ENCODE measurements at places on chromosomes 7 and 10. TPM values are rescaled to one million over a fixed set of nuclear protein-coding genes. Genes with fewer than 3 reads are reported as not detected.

Gene MUC3A
- 0.57 TPM for total RNA-seq

Gene NPTX2
- 2.1 TPM for total RNA-seq

Gene PSD
- 0.50 TPM for total RNA-seq

Gene GSAP
- 7.8 TPM for total RNA-seq

Gene LRRTM3
- total RNA-seq: not detected

Gene ZNF485
- total RNA-seq: 1.1 TPM

Gene CPA2
- not detected for total RNA-seq

Gene HTR5A
- total RNA-seq: not detected

Gene EVX1
- not detected for total RNA-seq

DNA sequence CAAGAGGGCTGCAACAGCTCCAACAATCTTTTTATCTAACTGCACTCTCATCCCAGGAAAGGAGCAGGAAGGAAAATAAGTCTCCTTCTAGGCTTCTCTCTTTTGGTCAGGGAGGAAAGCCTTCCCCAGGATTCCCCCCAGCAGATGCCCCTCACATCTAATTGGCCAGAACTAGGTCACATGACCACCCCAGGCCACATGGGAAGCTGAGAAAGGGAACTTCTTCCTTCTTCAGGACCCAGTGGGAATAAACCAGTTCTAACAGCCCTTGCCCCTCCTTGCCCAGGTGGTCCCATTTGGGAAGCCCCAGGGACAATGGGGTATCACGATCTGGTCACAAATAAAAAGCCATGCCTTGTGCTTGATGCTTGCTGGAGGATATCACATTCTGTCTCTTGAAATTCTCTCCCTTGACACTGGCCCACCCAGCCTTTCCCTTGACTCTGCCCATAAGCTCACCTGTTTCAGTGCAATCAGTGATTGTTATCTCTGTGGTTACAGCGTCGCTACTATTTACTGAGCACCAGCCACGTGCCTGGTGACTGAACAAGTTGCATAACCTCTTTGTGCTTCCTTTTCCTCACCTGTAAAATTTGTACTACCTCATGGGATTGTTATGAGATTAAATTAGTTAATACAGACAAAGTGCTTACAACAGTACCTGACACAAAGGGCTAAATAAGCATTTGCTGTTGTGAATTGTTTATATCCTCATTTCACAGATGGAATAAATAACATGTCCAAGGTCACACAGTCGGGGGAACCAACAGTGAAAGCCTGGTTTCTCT is 9.0 kb upstream of the TACR2 start:
- no peak for DNase-seq

DNA sequence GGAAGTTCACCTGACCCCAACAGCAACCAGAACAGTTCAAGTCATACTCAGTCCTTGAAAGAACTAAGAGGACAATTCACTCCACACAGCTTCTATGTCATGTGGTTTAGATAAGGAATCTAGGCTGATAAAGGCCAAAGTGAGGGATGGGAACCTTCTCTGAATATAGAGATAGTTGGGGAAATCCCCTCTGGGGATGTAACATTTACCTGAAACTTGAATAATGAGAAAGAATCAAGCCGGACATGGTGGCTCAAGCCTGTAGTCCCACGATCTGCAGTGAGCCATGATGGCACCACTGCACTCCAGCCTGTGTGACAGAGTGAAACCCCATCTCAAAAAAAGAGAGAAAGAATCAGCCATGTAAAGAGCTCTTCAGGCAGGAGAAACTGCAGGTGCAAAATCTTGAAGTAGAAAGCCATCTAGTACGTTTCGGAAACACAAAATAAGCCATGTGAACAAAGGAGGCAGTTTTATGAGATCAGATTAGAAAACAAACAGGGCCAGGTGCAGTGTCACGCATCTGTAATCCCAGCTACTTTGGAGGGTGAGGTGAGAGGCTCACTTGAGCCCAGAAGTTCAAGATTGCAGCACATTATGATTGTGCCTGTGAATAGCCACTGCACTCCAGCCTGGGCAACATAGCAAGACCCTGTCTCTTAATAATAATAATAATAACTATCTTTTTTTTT is 4.5 kb upstream of the DNMBP start:
- no peak for DNase-seq

DNA sequence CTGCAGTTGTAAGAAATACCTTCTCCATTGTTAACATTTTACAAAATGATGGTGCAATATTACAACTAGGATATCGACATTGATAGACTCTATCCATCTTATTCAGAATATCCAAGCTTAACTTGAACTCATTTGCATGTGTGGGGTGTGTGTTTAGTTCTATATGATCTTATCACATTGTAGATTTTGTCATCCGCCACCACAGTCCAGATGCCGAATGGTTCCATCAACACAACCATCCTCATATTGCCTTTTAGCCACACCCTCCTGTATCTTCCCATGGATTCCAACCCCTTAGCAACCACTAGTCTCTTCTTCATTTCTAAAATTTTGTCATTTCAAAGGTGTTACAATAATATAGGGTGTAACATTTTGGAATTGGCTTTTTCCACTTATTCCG is 452.9 kb upstream of the AKR1E2 start:
- no peak for DNase-seq

GRCh38 chr7:76395965-76396726 is 13.4 kb downstream of the SSC4D start:
- DNase-seq: no peak

DNA sequence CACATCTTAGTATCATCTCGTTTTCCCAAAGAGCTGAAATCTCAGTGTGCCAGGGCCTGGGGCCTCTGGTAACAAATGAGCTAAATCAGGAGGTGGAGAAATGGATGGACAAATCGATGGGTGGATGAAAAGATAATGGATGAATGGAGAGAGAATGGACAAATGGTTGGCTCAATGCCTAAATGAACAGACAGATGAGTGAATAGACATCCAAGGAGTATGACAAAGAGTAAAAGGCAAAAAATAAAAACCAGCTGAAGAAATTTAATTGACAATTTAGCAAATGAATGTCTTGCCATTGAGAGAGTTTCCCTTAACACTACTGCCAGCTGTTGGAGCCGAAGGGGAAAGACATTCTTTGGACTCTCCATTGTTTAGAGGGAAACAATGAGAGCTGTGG is 8.0 kb downstream of the SYCE1 start:
- DNase-seq: no peak

DNA sequence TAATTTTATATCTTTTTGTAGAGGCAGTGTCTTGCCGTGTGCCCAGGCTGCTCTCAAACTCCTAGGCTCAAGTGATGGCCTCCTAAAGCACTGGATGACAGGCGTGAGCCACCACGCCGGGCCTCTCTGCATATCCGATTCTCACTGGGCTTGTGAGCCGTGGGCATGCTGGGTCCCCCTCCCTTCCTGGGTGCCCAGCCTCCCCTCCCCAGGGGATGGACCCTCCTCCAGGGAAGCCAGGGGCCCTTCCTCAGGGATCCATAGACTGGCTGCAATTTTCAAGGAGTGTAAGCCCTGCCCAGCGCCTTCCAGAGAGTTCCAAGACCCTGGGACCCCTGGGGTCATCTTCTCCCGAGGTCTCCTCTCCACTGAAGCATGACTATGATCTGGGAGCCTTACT is 23.7 kb upstream of the ELFN1 start:
- no peak for DNase-seq

DNA sequence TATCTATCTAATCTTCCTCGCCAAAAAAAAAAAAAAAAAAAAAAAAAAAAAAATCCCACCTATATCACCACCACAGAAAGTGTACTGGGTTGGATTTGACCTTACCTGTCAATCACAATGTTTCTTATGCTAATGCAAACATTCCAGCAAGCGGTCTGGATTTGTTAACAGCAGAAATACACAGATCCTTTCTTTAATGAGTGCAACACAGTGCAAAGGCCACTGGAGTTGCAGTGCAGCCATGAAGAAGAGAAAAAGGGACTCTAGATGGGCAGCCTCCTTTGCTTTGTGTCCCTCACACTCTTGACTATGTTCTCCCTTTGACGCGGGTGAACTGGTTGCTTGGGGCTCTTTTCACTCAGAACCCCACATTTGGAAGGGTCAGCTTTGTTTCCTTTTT is 127.3 kb upstream of the PRKCQ start:
- no peak for DNase-seq

GRCh38 chr10:78038105-78038504 is 4.4 kb downstream of the RPS24 start:
- DNase-seq: no peak

GRCh38 chr10:66180581-66181318 is 745.1 kb upstream of the LRRTM3 start:
- DNase-seq: no peak

DNA sequence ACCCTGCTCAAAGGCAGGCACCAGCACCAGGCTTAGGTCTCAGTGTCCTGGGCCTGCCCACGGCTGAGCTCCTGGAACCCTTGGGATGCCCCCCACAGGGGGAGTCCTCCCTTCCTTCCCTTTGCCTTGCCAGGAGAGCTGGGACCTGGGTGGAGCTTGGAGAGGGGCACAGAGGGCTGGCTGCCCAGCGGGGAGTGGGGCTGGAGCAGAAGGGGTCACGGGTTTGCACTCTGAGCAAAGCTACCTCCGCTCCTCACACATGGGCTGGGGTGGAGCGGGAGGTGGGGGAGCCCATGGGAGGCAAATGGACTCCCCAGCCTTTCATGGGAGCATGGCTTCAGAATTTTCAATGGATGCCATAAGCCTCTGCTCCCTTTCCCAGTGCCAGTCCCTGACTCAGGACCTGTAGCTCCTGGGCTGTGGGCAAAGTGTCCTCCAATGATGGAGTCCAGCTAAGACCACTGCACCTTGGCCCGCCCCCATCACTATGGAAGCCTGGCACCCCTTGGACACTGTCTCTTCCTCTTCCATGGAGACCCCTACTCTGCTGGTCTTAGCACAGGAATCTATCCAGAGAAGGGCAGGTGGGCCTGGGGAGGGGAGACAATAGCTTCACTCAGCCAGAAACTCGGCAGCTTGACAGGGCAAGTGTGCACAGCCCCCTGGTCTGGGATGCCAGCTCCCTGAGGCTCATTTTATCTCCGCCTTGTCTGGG is 39.9 kb downstream of the LDB3 start:
- DNase-seq: no peak

GRCh38 chr7:77913977-77914607 is 115.5 kb downstream of the PHTF2 start:
- DNase-seq: no peak

GRCh38 chr10:102184606-102185005 is 32.4 kb downstream of the NOLC1 start:
- DNase-seq: no peak

DNA sequence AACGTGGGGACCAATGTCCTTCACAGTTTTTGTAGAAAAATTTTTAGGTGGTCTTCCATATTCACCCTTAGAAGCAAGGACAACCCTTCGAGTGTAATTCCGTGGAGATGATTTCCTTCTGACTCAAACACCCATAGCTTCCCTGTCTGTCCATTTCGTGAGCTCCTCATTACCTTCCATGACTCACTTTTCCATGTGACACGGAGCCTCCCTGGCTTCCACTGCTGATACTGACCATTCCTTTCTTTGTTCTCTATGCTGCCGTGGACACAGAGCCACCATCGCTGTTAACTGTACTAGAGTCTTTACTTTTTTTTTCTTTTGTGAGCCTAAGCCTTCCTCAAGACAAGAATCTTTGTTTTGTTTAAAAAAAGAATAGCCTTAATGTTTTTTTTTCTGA is 12.5 kb upstream of the ARMS2 start:
- no peak for DNase-seq

DNA sequence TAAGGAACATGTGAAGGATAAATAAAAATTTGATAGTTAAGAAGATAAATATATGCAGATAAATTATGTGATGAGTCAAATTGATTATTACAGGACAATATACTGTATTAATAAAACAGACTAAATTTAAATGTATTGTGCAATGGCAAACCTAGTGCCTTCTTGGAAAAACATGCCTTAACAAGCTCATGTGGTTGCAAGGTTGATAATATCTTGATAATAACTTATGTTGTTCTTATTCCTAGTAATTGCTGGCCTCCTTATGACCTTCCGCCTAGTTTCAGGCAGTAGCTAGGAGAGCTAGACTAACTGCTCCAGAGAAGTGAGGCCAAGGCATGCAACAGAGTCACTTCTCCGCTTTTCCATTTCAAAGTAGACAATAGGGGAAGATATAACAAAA is 7.6 kb upstream of the RAB11FIP2 start:
- DNase-seq: no peak

DNA sequence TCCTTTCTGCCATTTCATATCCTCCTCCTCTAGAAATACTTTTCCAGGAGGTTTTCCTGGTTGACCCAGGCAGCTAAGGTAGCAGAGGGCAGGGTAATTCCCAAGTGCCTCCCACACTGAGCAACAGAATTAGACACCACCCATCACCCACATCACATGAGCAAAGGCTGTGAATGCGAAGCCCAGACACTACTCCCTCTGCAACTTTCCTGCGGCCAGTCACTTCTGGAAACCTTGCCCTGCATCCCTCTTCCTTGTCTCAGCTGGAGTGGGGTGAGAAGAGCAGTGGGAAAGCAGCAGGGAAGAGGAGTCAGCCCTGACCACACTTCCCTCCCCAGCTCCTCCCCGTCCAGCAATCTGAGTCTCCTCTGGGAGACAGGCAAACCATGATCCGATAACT is 15.2 kb downstream of the TMEM176B start:
- no peak for DNase-seq

GRCh38 chr7:47008461-47008860 is 573.5 kb downstream of the TNS3 start:
- DNase-seq: no peak

DNA sequence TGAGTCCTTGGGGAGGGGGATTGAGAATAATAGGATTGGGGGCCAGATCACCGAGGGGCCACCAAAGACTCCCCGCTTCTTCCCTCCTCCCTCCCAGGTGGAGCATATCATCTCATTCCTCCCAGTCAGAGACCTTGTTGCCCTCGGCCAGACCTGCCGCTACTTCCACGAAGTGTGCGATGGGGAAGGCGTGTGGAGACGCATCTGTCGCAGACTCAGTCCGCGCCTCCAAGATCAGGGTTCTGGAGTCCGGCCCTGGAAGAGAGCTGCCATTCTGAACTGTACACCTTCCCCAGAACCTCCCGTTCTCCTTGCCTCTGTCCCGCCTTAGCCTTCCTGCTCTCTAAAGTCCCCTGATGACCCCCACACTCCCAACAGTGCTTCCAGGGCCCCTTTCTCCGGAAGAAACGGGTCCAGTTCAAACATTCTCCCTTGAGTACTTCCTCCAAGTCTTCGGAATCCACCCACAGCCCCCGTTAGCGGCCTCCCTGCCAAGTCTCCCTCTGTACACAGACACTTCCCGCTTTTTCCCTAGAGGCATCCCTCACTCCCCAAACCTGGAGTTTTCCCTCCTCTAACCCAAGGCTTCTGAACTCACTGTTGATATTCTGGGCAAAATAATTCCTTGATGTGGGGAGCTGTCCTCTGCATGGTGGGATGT is 4.1 kb downstream of the FBXO24 start:
- peak; percentile 71 for DNase-seq

DNA sequence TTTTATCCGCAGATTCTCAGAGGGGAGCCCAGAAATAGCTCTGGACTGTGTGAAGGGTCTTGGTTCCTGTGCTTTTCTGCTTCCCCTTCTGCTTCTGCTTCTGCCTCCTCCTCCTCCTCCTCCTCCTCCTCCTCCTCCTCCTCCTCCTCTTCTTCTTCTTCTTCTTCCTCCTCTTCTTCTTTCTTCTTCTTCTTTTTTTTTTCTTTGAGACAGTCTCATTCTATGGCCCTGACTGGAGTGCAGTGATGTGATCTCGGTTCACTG is 11.6 kb downstream of the PDZD7 start:
- no peak for DNase-seq
